ENCODE measurements at places on chromosomes 11 and 22.

DNA sequence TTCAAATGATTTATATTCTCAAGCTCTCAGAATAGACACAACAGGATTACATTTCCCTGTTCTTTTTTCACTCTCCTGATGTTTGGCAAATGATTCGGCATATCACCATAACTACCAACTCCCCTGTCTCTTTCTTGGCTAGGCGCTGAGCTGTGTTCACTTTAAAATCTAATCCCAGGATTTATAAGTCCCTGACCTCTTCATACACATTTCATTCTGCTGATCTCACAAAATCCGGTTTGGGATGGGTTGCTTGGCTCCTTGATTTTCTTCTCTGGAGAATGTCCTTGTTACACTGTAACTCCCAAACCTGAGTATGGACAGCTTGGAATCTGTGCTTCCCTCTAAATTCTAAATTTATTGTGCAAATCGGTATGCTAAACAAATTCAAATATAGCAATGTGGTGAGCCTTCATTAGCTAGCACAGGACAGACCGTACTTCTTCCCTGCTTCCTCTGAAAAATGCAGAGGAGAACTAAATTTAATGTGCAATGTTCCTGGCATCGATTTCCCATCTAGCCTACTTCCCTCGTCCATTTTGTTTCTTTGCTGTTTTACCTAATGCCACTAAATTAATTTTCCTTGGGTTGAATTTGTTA, 858.5 kb upstream of the FAT3 start:
- DNase-seq: no peak

DNA sequence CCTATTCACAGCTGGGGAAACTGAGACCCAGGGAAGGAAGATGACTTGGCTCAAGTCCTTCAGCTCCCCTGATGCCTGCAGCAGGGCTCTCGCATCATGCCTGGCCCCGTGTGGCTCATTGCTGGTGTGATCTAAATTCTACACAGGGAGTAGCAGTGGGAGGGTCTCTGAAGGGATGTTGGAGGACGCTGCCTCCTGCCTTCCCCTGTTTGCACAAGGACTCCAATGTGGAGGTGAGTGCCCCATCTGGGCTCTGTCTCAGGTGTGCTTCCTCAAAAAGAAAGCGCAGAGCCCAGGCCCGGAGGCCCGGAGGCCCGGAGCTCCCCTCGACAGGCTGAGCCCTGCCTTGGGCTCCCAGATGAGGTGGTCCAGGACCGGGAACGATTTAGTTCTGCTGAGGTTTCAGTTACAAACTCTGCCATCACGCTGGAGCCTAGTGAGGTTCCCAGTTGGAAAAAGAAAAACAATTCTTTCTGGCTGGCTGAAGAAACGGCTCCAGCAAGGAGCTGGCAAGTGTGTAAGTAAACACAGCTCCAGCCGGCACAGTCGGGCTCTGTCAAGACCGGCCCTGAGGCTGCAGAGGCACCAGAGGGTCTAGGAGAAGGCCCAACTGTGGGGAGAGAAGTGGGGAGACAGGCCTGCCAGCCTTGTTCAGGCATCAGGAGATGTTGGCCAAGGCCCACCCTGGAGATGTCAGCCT, 49.8 kb downstream of the NAT10 start:
- DNase-seq: no peak

DNA sequence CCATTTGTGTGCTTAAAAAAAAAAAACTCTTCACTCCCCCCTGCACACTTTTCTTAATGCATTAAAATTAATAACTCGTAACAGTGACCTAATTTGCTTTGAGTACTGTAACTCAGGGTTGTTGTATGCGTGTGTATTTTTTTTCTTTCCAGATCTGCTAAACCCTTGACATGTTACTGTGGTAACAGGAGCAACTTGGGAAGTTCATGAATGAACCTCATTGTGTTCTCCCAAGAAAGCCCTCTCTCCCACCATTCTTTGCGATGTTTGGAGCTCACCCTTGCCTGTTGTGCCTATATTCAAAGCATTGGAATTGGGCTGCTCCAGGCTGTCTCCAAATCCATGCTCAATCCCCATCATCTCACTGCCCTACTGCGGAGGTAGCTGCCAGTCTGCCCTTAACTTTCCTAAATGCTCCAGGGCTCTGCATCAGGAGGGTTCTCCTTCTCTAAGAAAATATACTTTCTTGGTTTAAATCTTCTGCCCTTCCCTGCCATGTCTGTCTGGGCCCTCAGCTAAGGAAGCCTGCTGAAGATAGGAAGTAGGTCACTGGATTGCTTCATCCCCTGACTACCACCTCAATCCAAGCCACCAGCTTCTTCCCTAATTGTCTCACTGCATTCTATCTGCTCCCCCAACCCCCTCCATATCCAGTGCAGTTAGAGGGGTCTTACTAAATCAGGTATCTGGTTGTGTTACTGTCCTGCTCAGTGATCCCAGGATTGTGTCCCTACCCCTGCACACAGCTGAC, 70.3 kb downstream of the KIRREL3 start:
- no peak for DNase-seq

DNA sequence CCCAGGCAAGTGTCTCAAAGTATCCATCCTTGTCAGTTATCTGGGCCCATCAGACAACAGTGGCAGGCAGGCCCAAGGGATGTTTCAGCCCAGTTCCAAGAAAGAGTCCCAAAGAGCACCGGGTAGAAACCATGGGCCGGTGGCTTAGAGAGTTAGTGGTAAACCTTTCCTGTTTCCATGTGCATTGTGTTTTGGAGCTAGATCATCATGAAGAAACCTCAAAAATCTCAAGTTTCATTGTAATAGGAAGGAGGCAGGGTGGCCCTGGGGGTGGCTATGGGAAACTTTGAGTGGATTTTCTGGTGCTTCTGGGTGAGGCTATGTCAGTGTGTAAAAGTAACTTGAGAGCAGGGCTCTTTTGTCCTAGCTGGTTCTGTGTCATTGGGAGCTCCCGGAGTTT, 68.1 kb downstream of the UBASH3B start:
- no peak for DNase-seq

DNA sequence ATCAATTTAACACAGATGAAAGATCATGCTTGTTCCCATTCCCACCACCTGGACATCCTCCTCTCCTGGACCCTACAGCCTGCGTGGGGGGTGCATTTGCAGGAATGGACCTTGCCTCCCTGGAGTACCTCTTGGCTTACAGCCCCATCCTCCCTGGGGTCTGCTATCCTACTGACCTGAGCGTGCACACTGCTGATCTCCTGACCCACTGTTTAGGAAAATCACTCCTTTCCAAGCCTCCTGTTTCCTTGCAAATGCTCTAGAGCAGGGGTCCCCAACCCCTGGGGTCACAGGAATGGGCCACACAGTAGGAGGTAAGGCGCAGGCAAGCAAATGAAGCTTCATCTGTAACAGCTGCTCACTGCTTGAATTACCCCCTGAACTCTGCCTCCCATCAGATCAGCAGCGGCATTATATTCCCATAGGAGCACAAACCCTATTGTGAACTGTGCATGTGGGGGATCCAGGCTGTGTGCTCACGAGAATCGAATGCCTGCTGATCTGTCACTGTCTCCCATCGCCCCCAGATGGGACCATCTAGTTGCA, 88.2 kb upstream of the SEPTIN5 start:
- no peak for DNase-seq

- DNase-seq: no peak
These were observed 868.5 kb downstream of the TBC1D22A start for GRCh38 chr22:47630741-47631534.

DNA sequence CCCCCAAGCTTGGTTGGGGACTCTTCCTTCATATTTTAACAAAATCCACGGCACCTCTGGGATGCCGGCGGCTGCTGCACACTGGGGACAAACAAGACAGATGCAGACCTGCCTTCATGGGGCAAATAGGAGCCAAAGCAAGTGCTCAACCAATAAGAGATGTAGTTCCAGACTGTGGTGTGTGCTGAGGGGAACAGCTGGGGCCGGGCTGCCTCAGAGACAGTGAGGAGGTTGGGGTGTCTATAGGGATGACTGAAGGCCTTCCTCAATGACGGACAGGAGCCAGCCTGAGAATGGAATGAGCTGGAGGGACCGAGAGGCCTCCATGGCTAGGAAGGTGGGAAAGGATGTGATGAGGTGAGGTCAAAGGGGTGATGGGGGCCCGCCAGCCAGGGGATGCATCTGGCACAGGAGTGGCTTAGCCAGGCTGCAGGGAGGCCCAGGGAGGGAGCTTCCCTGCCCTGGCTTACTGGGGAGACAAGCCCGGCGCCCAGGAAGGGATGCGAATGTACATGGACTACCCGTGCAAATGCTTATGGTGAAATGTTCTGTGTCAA, 10.3 kb upstream of the CTSD start:
- no peak for DNase-seq

GRCh38 chr11:40683010-40683409, 776.4 kb downstream of the LRRC4C start:
- no peak for DNase-seq

DNA sequence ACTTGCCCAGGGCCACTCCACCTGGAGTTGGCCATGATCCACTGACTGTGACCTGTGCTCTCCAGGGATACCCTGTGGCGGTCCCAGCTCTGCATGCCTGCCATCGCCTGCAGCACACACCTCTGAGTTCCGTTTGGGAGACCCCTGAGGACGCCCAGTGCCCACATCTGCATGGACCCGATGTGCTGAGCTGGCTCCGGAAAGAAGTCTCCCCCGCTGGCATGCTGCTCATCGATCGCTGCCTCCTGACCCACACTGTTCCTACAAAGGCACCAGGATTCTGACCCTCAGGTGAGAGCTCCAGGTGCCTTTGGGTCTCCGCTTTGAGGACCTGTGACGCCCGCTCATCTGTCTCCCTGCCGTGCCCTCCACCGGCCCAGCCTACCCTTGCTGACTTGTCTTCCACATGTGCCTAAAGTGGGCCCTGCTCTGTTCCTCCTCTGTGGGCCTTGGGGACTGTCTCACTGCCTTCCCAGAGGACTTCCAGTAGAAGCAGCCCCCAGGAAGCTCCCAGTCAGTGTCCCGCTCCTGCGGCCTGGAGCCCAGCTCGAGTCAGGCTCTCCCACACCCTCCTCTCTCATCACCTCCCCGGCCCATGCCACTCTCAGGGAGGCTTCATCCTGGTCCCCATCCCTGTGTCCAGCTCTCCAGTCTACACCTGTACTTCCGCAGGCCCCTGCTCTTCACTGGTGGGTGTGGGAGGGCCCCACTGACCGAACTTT, 5.9 kb upstream of the SLC25A1 start:
- no peak for DNase-seq

DNA sequence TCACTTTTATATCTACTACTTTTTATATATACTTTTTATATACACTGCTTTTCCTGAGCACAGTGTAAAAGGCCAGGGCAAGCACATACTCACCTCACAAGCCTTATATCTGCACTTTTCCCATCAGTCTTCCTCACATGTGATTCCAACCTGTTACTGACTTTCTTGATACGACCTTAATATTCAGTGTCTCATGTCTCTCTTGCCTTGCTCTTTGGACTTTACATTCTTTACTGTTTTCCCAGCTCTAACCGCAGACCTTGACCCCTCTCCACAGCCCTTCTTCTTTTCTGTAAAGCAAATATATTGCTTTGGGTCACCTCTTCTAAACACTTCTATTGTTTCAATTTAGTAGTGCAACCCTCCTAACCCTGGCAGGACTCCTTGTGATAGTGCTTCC, 353.1 kb upstream of the ANO5 start:
- no peak for DNase-seq

GRCh38 chr11:93494357-93494756, 48.8 kb downstream of the SMCO4 start:
- DNase-seq: no peak

GRCh38 chr11:120288021-120288420, 37.1 kb upstream of the TLCD5 start:
- no peak for DNase-seq

DNA sequence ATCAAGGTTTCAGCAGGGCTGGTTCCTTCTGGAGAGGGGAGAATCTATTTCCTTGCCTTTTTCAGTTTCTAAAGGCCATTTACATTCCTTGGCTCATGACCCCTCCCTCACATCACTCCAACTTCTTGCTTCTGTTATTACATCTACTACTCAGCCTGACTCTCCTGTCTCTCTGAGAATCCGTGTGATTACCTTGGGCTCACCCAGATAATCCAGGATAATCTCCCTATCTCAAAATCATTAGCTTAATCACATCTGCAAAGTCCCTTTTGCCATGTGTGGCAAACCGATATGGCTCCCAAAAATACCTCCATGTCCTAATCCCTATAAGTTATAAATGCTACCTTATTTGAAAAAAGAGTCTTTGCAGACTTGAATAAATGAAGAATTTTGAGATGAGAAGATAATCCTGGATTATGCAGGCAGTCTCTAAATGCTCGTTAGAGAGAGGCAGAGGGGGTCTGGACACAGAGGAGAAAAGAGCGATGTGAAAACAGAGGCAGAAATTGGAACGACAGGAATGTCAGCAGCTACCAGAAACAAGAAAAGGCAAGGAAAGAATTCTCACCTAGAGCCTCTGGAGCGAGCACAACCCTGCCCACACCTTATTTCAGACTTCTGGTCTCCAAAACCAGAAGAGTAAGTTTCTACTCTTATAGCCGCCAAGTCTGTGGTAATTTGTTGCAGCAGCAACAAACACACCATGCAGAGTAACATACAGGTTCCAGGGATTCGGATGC, 23.6 kb upstream of the ARHGAP32 start:
- peak; percentile 39 for DNase-seq

DNA sequence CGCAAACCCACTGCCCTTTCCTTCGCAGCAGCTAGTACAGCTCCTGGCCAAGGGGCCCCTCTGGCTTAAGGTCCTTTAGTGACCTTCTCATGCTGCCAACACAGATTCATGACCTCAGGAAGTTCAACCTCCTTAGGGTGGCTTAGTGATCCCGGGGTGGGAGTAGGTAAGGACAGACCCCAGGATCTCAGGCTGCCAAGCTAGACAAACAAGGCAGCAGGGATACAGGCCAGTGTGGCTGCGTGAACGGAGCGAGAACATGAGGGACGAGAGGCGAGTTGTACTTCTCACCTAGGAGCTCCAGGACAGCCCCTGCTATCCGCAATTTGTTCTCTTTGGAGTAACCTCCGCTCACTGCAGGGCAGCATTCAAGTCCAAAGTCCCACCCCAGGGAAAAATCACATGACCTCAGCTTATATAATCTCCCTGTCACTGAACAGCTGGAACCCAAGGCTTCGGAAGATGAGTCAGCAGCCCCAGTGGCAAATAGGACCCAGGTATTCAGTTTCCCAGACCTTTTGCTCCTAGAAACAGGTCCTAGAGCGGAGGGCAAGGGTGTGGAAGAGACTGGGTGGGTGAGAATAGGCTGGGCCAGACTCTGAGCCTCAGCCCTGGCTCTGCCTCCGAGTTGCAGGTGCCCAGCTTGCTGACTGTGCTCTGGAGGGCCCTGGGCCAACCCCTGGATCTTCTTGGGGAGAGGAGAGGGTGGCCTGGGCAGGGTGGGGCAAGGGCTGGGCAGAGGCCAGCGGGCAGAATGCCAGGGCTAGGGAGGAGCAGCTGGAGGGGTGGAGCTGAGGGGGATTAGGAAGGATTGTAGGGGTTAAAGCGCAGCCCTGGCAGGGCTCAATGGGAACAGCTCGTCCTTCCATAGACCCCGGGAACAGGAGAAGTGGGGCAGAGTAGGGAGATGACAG, 13.1 kb downstream of the USP2 start:
- no peak for DNase-seq

- no peak for DNase-seq
These were observed 116.8 kb downstream of the RRAS2 start for GRCh38 chr11:14242187-14242586.
